ENCODE measurements at places on chromosomes 5 and 9.

DNA sequence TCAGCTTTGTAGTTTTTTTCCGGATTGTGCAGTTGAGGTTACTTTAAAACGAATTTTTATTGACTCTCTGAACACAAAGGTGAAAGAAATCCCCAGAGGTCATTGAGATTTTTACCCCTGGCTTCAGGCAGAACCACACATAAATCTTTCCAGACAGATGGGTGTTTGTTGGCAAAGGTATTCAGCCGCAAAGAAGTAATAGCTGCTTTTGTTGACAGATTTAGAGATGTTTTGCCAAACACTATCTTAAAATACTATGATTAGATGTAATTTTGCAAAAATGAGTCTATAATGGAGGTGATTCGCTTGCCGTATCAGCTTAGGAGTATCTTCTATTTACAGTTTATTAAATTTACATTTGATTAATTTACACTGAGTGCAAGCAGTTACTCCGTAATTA, 418.3 kb upstream of the CLINT1 start:
- DNase-seq: no peak

GRCh38 chr9:133238851-133239532, 29.9 kb upstream of the OBP2B start:
- peak; percentile 66 for DNase-seq

GRCh38 chr5:125412561-125413495, 666.4 kb upstream of the ZNF608 start:
- no peak for DNase-seq

DNA sequence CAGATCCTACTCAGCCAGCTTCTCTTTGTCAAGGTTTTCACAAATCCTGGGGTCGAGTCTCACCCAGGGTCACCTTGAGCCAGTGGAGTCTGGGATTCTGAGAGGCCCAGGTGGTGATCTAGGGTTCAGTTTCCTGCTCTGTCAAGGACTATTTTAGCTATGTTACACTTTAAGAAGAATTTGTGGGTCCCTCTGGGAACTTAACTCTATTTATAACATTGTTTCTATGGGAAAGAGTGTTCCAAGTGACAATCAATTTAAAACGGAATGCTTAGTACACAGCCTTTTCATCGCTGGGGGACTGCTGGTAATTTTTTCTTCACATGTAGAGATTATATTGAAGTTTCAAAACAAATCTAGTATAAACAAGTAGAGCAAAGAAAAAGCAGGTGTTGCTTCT, 26.9 kb upstream of the TMEM252 start:
- no peak for DNase-seq

DNA sequence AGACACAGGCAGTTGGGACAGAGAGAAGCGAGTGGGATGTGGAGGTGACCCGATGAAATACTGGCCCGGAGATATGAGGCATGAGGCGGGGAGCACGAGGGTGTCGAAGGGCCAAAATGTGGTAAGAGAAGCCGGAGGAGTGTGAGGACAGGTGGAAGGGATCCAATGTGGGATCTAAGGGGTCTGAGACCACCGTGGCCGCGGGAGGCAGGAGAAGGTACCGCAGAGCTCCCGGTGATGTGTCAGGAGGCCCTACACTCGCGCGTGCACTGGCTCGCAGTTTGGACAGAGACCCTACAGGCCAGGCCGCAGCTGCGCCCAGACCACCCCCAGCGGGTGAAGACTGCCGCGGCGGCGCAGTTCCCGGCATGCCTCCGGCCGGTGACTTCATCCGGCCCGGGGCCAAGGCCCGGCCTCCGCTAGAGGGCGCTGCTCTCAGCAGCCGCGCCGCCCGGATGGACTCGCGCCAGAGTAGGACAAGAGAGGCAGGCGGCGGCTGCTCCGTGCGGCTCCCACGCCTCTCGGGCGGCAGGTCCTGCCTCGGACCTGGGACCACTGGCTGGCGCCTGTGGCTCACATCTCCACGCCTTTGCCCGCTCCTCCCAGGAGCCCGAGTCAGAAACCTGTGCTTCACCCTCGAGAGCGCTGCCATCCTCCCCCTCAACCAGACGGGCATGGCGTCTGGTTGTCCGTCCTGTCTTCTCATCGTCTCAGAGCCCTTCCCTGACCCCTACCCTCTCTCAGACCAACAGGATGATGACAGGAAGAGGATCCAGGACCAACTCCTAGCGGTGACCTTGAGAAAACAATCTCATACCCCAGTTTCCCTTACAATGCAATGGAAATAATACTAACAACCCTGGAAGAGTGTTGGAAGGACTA, 35.4 kb upstream of the STING1 start:
- peak; percentile 67 for DNase-seq

GRCh38 chr5:179198825-179199224, 138.7 kb downstream of the ZNF354C start:
- no peak for DNase-seq

DNA sequence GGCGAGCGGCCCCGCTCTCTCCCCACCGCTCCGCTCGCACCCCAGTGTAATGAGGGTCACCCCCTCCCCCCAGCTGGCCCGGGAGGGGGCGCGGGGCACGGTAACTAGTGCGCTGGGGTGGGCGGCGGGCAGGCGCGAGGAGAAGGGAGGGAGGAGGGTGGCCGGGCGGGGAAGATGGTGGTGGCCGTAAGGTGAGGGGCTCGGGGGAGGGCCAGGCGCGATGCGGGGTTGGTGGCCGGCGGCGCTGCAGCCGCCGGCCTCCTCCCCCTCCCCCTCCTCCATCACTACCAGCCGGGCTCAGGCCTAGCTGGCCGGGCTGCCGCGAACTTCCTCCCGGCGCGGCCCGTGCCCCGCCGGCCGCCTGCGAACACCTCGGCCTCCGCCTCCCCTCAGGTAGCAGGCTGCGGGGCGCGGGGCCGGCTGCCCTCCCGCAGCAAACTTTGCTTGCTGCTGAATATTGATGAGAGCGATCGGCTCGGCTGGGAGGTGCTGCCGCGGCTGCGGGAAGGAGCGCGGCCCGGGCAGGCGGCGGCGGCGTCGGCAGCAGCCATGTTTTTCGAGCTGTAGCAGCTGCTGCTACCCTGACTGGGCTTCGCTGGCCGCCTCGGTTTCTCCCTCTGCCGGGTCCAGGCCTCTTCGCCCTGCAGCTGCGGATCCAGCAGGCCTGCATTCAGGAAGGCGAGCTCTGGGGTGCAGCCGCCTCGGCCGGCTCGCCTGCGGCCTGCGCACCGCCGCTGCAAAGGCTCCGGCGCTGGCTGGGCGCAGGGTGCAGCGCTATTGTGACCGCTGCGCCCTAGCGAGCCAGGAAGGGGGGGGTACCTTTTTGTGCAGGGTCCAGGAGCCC, 502 bp downstream of the NSD1 start:
- DNase-seq: peak; percentile 71

DNA sequence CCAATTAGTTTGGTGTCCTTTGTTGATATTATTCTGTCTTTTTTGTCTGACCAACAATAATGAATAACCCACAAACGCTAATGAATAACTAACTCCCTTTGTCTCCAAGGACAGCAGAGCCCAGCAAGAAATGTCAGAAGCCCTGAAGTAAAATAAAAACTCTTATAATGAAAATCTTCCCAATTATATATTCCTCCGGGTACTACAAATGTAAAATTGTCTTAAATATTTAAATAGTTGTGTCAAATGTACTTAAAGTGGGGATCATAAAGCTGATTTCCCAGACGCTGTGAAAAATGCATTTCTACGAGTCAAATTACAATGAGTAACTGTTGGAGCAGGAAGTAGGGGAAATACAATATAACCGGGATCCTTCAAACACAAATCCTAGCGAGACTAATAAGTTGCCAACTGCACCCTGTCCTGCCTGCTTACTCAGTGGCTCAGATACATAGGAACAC, 22.3 kb downstream of the GLIS3 start:
- no peak for DNase-seq

- DNase-seq: no peak
These were observed 19.2 kb upstream of the HMGCS1 start for GRCh38 chr5:43332401-43332800.

DNA sequence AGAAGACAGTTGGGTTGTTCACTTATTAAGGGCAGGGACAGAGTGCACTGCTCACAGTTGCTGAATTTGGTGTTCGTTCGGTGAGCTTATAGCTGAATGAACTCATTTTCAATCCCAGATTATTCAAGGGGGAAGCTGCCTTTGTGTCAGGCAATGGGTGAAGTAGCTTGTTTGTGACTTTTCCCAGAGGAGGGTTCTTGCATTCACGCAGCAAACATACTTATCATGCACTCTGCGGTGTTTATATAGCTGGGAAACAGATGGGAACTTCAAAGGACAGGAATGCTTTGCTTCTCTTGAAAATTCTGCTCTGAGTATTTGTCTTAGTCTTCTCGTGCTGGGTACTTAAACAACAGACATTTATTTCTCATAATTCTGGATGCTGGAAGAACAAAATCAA, 64.7 kb upstream of the ABCA1 start:
- no peak for DNase-seq

DNA sequence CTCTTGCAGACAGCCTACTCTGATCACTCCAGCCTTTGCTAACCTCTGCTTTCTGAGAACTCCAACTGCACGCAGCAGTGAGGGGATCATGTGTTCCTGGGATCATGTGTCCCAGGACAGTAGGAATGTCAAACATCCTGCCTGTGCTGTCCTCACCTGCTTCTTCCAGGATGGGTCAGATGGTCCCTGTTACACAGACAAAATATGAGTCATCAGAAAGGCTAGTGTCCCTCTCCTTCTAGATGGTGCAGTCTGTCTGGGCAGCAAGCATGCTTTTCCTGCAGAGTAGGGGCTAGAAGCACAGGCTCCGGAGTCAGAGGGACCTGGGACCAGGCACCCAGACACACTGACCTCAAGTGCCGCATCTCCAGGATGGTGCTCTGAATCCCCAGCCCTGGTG, 20.1 kb upstream of the SLC25A48 start:
- no peak for DNase-seq

- no peak for DNase-seq
These were observed 382.6 kb downstream of the AGTPBP1 start for GRCh38 chr9:85359161-85359560.

- DNase-seq: no peak
These were observed 132.3 kb downstream of the MYO10 start for GRCh38 chr5:16803831-16804230.

DNA sequence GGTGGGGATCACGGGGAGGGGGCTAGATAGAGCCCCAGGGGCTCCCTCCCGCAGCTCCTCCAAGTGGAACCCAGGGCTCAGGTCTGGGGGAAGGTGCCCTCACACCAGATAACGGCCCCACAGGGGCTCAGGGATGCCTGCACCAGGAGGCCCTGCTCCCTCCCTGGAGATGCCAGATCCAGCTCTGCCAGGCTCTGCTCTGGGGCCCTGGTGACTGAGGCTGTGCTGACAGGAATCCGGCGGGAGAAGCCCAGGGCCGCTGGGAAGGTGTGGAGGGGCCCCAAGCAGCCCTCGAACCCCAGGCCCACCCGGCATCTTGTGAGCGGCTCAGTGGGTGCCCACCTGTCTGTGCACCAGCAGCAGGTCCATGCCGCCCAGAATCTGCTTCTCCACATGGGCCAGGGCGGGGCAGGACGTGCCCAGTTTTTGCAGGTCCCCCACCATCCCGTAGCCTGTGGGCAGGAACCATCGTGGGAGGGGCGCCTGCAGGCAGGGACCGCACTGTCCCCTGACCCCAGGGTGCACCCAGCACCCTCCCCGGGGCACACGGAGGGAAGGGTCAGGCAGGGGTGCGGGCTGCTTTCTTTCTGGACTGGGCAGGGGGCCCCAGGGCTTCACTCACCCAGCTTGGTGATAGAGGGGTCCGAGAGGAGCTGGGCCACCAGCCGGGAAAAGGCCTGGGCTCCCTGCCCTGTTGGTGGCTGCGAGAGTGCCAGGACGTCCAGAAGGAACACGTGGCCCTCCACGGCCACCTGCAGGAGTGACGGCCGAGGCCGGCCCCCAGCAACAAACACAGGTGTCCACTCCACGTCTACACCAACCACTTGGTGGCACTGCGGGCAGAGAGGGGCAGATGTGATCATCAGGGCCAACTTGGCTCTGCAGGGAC, 48.9 kb upstream of the NRARP start:
- no peak for DNase-seq

- DNase-seq: no peak
These were observed 257.2 kb downstream of the KIAA0825 start for GRCh38 chr5:94361161-94361560.

- DNase-seq: no peak
These were observed 132.0 kb upstream of the GRIA1 start for GRCh38 chr5:153358315-153358976.

GRCh38 chr9:113479174-113479621, 15.7 kb downstream of the RGS3 start:
- DNase-seq: no peak

Data from bone marrow (tissue), 2 donors.